ENCODE measurements at places on chromosomes 4 and X.
A peak's percentile ranks its signal among the peaks of the same experiment; 100 is the strongest.

- DNase-seq = no peak
Measured at GRCh38 chrX:125005863-125006262, 313.8 kb upstream of the TEX13C start.

- DNase-seq = no peak
Measured at GRCh38 chr4:30718641-30719453, 1.3 kb upstream of the PCDH7 start.

- DNase-seq = peak; percentile 30
Measured at GRCh38 chr4:154998284-154998683, 210.2 kb upstream of the NPY2R start.

GRCh38 chrX:9538544-9539045 is 73.7 kb downstream of the TBL1X start:
- DNase-seq = no peak
